ENCODE measurements at places on chromosomes 3 and 15.

- DNase-seq = peak; percentile 1
These were observed 516.7 kb downstream of the MECOM start for GRCh38 chr3:169146866-169147237.

DNA sequence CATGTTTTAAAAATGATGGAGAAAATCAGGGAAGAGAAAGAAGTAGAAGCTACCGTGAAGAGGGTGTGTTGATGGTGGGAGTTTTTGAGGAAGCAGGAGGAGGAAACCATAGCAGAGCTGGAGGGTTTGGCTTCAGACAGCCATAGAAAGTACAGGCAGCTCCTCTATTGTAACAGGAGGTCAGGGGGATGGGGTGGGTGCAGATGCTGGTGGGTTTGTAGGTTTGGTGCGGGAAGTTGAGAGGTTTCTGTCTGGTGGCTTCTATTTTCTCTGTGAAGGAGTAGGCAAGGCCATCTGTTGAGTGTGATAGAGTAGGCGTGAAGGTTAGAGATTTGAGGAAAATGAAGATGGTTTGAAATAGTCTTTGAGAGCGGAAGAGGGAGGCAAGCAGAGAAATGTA is 97.7 kb upstream of the TBC1D5 start:
- no peak for DNase-seq

DNA sequence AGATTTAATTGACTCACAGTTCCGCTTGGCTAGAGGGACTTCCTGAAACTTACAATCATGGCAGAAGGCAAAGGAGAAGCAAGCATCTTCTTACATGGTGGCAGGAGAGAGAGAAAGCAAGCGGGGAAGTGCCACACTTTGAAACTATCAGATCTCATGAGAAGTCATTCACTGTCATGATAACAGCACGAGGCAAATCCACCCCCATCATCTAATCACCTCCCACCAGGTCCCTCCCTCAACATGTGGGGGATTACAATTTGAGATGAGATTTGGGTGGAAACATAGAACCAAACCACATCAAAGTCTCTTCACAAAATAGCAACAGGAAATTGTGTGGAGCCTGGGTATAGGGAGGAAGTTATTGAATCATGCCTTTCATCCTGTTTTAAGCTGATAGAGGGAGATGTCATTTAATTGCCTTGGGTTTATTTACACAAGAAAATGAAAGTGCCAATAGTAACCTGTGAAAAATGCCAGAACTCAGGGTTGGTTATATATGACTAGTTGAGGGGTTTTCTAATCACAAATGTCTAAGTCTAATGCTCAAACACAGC is 624.8 kb upstream of the LMCD1 start:
- peak; percentile 23 for DNase-seq

DNA sequence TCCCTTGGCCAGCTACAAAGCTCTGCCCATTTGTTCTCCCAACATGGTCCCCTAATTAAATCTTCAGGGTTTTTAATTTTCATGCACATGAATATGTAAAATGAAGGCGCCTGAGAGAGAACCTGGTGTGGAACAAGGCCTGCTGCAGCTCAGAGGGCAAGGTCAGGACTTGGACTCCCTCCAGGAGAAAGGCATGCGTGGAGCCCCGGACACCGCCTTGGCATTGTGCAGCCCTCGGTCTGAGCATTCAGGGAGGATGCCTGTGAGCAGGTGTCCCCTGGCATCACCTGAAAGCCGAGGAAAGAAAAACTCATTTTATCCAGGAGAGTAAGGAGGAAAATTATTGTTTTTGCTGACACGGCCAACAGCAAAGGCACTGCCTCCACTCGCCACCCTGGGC is 33.8 kb upstream of the EPHB1 start:
- no peak for DNase-seq

- DNase-seq = no peak
These were observed 66.2 kb upstream of the THSD4 start for GRCh38 chr15:71048913-71049675.

DNA sequence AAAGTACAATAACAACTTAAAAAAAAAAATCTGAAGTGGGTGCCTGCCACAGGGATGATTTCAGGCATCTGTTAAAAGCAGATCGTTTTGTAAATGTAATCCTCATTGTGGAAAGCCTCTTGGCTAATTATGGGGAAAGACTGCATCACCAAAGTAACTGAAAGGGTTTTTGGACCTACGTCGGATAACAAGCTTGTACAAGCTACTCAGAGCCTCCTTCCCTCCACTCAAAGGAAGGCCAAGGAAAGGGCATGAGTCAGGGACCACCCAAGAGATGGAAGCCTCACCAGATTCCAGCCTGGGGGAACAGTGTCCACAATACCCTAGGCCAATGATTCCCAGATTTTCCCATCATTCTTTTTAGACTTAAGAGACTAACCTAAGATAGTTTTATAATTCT is 84.3 kb downstream of the ATP1B3 start:
- no peak for DNase-seq

DNA sequence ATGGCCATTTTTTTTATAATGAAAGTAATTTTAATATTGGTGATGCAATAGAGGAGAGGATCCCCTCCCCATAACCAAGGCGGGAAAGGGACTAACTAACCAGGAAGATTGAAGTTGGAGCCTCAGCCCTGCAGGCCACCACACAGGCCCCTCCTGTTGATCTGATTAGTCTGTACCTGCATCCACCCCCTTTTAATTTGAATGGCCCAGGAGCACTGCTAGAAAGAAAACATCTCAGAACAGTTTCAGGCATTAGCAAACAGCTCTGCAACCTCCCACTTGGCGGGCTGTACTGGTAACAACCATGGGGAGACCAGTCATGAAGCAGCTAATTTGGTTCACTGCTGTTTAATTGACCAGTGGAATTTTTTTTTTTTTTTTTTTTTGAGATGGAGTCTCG is 10.3 kb downstream of the CAV3 start:
- no peak for DNase-seq

Data from inflammatory macrophage treated with lipopolysaccharide for 4 hours (primary cell).